ENCODE measurements at places on chromosomes 16 and 17.

DNA sequence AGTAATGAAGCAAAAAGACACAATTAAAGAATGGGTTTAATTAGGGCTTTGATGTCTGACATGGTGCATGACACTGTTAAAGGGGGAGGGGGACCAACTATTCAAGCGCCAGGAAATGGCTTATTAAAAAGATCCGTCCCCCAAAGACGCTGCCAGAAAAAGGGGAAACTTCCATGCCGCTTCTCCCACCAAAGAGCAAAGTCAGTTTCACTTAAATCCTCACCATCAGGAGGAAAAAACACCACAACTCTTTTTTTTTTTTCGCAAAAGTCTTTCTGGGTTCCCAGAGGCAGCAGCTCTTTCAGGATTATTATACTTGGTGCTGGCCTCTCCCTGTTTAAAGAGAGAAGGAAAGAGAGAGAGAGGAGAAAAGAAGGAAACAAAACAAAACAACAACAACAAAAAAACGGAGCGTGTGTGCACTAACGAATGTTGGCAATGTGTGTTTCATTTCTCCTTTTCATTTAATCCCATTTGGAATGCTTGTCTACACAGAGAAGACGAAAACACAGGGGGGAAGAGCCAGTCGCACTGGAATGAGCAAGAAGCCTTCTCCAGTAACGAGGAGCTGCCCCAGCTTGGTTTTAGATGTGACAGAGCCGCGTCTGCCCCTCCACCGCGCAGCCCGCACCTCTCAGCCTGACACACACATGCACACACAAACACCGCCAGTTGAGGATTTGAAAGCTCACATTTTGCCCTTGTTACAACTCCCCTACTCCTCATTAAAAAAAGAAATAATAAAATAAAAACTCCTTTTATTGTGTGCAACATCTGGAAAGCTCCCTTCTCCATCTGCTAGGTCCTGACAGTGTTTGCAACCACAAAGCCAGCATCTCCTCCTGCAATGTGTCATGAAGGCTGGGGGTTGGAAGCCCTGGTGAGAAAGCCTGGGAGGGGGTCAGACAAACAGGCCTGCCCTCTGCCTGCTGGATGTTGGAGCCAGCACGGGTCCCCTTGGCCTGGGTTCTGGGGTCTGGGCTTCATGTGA, 32.7 kb upstream of the AXIN2 start:
- peak; percentile 47 for DNase-seq

DNA sequence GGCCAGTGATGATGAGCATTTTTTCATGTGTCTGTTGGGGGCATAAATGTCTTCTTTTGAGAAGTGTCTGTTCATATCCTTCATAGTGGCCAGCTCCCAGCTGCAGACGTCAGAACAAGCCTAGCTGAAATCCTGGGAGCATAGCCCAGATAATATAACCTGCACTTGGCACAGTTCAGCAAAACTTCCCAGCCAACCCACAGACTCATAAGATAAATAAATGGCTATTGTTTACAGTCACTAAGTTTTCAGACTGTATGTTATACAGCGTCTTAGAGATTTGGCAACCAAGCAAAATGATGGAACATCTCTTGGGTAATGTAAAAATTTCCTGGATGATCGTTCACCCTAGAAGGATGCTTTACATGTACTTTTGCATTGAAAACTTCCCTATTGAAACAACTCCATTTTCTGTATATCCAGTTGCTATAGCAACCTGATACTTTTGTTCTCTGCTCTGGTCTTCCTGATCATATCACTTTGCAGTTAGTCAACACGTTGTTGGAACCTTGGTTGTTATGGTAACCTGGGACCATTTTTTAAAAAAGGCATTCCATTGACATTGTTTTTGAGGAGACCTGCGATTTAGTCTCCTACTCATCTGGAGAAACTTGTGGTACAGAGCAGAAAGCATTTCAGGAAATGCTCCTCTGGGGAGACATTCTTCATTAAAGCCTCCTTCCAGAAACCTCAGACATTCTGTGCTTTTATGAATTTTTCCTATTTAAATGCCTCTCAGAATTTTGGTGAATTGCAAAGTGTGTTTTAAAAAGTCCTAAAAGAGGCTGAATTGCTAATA, 378.7 kb downstream of the HS3ST4 start:
- no peak for DNase-seq

- peak; percentile 36 for DNase-seq
These were observed 147.5 kb upstream of the GSE1 start for GRCh38 chr16:85465328-85466303.

GRCh38 chr16:81189100-81189664, 49.3 kb upstream of the BCO1 start:
- DNase-seq: peak; percentile 78

DNA sequence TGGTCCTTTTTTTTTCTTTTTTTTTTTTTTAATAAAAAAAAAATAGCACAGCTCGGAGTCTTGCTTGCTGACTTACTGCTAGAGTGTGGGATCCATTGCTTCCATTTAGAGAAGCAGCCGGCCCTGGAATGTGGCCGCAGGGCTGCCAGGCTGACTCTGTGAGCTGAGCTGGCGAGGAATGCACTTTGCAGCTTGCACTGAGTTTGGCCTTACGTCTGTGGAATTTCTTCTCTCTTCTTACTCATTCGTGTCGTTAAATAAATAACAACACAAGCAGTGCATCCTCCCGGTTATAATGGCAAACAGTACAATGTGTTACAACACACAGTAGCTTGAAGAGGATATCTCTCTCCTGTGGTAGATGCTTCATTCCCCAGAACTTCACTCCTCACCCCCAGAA, 69.2 kb downstream of the PRKCB start:
- peak; percentile 11 for DNase-seq

GRCh38 chr16:71476457-71477124, 12.5 kb downstream of the ZNF19 start:
- DNase-seq: no peak

GRCh38 chr17:151886-152859, 14.8 kb downstream of the SCGB1C2 start:
- DNase-seq: no peak

DNA sequence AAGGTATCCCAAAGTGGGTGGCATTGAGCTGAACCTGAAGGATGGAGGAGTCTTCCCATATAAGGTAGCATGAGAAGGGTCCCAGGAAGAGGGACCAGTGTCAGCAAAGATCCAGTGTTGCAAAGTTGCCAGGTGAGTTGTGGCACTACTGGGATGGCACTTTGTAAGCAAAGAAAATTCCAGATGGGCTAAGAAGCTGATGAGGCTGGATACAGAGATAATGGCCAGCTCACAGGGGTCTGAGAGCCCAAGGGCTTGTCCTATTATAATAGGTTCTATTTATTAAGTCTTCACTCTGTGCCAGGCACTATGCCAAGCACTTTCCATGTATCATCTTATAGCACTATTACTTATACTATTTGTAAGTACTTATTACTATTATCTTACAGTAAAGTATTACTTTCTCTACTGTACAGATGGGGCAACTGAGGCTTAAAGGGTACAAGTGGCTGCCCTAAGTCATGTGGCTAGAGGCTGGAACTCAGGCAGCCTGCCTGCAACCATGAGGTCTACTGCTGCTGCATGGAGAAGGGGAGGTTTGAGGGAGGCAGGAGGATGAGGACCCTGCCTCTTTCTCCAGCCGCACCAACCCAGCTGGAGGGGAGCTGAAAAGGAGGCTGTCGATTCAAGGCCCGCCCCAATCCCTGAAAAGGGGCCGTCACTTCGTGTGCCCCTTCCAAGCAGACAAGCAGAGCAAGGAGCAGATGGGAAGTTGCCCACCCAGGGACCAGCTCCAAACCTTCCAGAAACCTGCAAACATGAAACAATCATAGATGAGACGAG, 86.5 kb downstream of the C16orf78 start:
- no peak for DNase-seq

DNA sequence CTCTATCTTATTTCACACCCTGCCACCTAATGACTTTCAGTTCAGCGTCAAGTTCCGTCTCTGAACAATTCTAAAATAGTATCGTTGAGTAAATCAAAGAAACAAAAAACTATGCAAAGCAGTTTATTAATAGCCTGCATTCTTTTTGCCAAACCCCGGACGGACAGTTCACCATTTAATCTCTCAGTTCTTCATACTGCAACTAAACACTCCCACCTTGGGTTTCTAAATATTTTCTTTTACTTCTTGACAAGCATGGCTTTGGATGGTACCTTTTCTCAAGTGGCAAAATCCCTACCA, 1.2 kb downstream of the MYH11 start:
- no peak for DNase-seq

- DNase-seq: peak; percentile 34
These were observed 51.3 kb upstream of the FA2H start for GRCh38 chr16:74825941-74826340.

DNA sequence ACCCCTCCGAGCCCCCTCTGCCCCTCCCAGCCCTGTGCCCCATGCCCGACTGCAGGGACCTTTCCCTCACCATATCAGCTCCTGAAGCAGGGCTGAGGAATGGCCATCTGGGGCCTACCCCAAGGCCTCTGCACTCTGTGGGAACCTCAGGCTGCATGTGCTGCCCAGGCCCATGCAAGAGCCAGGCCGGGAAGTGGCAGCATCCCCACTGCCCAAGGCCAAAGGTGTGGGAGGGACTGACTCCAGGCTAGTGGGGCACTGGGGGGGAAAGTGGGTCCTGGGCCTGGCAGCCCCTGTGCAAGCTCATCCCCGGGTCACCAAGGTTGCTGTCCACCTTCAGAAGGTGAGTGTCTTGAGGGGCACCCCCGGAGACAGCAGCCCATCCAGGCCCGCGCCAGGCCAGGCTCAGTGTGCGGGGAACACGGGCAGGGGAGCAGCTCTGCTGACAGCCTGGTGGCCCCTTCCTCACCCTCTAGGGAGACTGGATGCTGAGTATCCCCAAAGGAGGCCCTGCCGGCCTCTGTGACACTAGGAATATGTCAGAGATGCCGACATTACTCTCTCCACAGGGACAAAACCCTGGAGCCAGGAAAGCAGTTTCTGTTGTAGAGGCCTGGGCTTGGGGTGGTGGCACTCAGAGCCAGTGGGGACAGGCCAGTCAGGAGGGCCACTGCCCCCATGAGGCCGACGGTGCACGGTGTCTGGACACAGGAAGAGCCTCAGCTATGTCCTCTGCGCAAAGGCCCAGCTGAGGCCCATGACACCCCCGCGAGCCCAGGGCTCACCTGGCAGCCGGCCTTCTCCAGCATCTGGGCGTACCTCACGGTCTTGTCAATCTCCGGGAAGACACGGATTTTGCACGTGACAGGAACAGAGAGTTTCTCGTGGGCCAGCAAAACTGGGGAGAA, 3.3 kb downstream of the DUS1L start:
- no peak for DNase-seq

GRCh38 chr16:2664574-2664982, 17.7 kb upstream of the KCTD5 start:
- DNase-seq: no peak

- DNase-seq: no peak
These were observed 106.8 kb downstream of the METRNL start for GRCh38 chr17:83186226-83186625.

DNA sequence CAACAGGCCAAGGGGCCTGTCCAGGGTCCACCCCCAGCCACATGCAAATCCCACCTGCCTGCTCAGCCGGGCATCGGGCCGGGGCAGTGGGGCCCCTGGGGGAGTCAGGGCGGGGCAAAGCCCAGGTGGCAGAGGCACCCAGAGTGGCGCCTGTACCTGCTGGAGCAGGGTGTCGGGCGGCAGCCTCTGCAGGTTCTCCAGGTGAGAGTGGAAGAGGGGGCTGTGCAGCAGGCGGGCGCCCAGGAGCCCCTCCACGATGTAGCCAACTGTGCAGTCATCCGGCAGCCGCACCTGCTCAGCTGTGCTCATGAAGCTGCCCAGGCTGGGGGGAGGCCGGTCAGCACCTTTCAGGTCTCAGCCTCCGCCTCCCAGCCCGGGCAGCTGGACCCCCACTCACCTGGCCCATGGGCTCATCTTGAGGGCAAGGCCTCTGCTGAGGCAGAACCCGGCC, 2.1 kb downstream of the RFNG start:
- DNase-seq: no peak

DNA sequence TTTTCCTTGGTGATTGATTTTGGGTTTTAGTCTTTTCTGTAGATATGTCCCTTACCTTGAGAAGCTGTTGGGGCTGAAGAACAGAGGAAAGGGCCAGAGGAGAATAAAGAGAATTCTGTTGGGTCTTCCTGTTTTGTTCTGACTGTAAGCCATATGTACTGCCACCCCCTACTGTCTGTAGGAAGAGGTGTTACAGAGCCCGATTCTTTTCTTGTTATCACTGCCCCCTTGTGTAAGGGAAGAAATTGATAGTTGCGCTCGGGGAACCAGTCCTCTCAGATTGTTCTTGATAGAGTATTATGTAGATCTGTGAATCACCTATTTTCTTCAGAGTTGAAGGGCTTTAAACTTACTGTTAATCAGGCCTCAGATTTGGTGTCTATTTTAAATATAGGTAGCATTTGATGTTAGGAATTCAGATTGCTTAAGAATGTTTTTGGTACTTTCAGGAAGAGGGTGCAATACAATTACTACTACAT, 2.4 kb downstream of the TANC2 start:
- DNase-seq: peak; percentile 90

GRCh38 chr17:44209786-44210341, 9.6 kb downstream of the UBTF start:
- no peak for DNase-seq

DNA sequence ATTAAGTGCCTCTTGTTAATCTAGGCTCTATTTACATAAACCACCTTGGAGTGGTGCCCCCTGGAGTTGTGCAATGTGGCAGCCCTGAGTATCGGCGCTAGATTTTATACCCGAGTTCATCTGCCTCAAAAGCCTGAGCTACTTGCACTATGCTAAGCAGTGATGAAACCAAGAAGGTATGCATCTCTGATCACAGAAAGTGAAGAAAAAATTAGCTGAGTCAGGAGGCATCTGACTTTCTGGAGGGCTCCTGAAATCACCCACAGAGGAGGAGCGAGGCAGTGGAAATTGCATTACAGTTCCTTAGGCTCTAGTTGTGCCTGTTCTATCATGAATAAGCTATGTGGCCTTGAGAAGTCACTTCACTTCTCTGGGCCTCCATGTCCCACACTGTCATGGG, 80.3 kb upstream of the PSMD7 start:
- DNase-seq: peak; percentile 12

DNA sequence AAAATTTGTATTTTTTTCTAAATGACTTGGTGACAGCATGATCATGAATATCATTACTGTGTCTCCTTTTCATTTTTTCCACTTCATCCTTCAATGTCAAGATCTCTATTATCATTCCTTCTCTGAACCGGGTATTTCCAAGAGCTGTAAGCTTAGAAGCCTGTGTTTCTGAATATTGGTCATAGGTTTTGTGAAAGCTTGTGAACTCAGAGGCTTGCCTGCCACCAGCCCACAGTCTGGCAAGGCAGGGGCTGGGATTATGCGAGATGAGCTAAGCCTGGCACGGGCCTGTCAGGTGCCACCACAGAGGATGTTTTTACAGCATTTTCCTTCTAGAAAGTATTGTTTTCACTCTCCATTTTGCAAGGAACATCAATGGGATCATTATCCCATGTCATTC, 92.8 kb downstream of the MYH10 start:
- no peak for DNase-seq

DNA sequence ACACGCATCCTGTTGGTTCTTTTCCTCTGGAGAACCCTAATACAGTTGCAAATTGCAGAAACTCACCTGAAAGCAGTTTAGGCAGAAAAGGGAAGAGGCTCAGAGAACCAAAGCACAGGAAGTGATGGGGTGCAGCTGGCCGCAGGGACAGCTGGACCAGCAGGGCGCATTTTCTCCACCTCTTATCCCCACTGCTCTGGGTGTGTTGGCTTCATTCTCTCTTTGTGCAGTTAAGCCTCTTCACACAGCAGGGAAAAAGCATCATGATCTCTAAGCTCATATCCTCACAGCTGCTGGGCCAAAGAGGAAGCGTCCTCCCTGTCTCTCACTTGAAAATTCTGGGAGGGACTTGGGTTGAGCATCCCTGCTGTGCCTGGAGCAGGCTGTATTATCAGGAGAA, 20.0 kb upstream of the LRRC75A start:
- no peak for DNase-seq

- peak; percentile 44 for DNase-seq
These were observed 12.1 kb downstream of the CCDC42 start for GRCh38 chr17:8732406-8733085.

All from amniotic epithelial cell (primary cell).